Fibroblast of the aortic adventitia (primary cell): ENCODE measurements at places on chromosomes 4 and X.

GRCh38 chr4:156949373-156949814 is 22.2 kb downstream of the PDGFC start:
- peak; percentile 88 for DNase-seq

DNA sequence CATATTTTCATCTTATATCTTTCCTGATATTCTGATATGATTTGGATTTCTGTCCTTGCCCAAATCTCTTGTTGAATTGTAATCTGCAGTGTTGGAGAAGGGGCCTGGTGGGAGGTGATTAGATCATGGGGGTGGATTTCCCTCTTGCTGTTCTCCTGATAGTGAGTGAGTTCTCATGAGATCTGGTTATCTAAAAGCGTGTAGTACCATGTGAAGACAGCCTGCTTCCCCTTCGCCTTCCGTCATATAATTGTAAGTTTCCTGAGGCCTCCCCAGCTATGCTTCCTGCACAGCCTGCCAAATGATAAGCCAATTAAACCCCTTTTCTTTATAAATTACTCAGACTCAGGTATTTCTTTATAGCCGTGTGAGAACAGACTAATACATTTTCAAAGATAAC is 77.2 kb downstream of the ANKRD50 start:
- no peak for DNase-seq

GRCh38 chr4:8236106-8236919 is 33.2 kb upstream of the HTRA3 start:
- DNase-seq = no peak

GRCh38 chr4:144402999-144403398 is 243.0 kb upstream of the HHIP start:
- DNase-seq = no peak

DNA sequence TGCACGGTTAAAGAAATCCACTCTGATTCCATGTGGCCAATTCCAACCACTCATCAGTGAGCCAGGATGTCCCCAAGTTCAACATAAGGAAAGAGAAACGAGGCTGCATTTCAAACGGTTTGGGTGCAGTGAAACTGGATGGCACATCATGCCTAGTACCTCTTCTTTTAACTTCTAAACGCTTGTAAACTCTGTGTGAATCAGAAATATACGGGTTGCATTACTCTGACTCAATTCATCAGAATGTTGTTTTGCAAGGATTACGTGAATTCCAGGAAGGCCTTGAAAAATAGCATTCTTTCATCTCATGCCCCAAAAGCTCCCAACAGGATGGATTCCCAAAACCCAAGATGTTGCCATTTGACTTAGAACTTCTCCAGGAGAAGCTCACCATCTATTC is 270.4 kb downstream of the LDB2 start:
- peak; percentile 98 for DNase-seq
